ENCODE measurements at places on chromosomes 3 and 15.

GRCh38 chr3:46228260-46229242 lies 13.7 kb upstream of the CCR3 start:
- no peak for DNase-seq

DNA sequence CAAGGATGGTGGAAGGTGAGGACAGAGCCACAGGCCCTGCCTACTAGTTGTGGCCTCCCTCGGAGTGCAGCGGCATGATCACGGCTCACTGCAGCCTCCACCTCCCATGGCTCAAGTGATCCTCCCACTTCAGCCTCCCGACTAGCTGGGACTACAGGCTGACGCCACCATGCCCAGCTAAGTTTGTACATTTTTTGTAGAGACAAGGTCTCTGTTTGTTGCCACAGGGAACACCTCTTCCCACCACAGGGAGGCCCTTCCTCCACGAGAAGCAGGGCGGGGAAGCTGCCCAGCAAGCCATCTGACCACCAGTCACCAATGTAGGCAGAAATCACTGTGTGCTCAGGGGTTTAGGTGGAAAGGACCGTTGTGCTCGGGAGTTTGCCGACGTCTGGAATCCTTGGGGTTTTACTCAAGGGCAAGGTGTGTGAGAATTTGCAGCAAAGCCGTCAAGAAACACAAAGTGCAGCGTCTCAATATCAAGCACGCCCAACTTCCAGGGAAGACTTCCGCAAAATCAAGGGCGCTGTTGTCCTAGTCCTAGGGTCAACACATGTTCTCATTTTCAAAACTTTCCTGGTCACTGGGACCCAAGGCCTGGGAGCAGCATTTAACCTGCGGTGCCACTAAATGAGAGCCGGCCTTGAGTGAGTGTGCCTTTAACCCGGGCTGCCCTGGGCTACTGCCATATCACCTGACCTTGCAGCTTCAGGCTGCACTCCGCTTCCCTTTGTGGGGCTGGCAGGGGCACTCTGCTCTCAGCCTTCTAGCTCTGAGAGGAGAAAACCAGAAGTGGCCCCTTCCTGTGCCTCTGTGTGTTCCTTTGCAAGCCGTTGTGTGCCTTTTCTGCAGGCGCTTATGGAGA lies 65.7 kb downstream of the SLC12A8 start:
- DNase-seq = peak; percentile 67

- no peak for DNase-seq
Observed at GRCh38 chr3:143771258-143771657, 77.0 kb downstream of the SLC9A9 start.

DNA sequence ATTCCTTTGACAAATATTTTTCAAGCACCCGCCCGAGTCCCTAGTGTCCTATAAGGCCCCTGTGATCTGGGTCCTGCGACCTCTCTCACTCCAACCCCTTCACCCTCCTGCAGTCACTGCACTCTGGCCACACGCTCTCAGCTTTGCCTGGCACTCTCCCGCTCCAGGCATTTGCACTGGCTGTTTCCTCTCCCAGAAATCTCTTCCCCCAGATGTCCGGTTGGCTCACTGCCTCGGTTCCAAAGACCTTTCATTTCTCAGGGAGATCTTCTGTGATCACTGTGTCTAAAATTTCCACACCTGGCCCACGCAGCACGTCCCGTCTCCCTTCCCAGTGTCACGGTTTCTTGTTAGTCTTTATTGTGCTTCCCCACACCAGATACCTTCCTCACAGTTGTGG lies 97.4 kb downstream of the WNT7A start:
- no peak for DNase-seq

DNA sequence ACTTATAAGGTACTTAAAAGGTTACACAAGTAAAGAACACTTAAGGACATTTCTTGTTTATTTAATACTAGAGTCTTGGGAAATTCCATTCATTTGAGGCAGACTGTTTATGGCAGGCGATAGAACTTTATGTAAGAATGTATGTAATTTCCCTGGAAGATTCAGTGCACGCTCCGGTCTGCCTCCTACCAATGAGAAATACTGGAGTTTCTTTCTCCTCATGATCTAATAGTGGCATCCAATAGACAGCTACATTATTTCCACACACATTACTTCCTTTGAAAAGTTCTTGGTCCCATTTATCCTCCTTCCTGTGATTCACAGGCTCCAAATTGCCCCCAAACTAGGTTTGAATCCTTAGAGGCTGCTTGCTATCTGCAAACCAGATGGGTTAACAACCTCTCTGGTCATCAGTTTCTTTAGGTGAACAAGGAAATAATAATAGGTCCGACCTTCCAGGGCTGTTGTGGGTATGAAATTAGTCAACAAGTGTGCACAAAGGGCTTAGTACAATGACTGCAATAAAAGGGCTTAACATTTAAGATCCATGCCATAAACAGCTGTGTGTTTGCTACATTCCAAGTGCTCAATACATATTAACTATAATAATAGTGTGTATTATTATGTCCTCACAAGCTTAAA lies 30.7 kb downstream of the EIF4E3 start:
- no peak for DNase-seq

DNA sequence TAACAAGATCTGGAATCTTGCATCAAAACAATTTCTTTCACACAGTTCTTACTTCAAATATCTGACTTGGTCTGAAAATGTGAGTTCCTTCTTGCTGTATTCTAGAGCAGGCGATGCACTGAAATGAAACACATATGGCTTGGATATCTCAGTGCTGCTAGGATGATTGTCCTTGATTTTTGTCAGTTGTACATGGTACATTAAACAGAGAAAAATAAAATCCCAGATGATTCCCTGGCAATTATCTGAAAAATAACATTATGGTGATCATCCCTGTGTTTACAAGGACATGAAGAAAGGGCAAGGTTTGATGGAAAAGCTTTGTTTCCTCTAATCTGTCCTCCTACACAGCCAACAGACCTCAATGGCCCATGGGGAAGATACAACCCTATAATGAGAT lies 10.6 kb downstream of the LMCD1 start:
- DNase-seq = no peak

- DNase-seq = no peak
Observed at GRCh38 chr15:42582569-42583375, 7.4 kb downstream of the STARD9 start.

Measured in GM06990 (cell line).